ENCODE measurements at places on chromosomes 5 and 9.

DNA sequence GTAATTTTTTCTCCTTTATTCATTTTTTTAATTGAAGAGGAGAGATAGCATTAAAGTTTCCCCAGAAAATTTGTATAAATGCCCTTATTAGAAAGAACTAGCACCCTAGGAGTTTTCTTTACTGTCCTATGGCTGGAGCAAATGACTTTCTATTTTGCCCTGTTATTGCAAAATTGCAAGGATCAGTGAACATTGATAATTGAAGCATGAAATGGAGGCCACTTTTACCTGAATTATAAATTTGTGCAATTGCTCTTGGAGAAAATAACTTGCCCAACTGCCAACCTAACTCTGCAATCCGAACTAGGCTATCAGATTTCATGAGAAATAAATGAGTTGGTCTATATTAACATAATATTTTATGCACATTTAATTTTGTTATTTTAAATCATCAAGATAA lies 111.9 kb downstream of the MTRR start:
- DNase-seq: no peak

GRCh38 chr5:176737746-176738636 lies 72.4 kb upstream of the UNC5A start:
- DNase-seq: no peak

GRCh38 chr9:90998573-90998972 lies 197.0 kb downstream of the SYK start:
- DNase-seq: no peak

DNA sequence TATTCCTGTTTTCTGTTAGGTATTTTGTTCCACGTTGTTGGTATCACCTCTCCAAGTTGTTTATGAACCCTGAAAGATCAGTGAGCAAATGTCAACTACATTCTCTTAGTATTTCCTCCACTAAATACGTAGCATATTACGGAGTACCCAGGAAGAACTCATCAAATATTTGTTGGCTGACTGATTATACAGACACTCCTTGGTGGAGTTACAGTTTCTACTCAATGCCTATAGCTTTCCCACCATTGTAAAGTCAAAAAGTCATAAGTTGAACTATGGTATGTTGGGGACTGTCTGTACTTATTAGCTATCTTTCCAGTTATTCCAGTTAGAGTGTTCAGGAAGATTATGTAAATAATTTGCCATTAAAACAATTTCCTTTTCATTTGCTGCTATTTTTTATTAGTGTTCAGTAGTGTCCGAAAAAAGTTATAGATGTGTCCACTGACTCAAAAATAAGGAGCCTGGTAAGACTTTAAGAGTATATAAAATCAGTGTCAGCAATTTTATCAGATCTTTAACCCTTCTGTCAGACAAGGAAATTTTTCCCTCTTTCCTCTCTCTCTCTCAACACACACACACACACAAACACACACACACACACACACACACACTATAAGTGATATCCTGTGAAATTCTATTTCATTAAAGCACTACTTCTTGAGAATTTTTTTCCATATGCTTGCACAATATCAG lies 6.8 kb upstream of the APBA1 start:
- DNase-seq: no peak

- DNase-seq: no peak
Measured at GRCh38 chr5:80937584-80938356, 22.4 kb upstream of the RASGRF2 start.

DNA sequence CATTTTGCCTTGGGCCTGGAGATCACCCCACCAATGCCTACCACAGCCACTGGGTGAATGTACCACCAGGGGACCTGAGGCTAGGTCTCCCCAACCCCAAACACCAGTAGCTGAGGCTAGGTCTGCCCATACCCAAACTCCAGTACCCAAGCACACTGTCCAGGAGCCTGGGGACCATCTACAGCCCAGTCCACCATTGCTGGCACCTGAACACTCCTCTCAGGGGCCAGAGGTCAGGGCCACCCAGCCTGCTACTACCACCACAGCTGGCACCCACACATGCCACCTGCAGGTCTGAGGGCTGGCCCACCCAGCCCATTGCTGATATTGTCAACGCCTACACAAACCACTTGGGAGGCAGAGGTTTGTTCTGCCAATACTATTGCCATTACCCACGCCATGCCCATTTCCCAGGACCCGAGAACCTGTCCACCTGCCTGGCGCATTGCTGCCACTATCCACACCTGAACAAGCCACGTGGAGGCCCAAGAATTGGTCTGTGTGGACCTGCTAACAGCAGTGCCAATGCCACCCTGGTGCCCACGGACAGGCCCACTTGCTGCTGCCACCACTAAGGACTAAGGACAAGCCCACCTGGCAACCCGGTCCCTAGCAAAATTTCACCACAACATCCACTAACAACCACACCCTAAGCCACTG lies 59.2 kb downstream of the ZDHHC21 start:
- no peak for DNase-seq

GRCh38 chr9:112015149-112015548 lies 118.5 kb downstream of the UGCG start:
- no peak for DNase-seq

- DNase-seq: no peak
Measured at GRCh38 chr9:4614627-4615026, 47.5 kb upstream of the PLPP6 start.

- no peak for DNase-seq
Measured at GRCh38 chr5:168317096-168317520, 25.7 kb downstream of the WWC1 start.

GRCh38 chr9:70994582-70994981 lies 126.8 kb downstream of the TRPM3 start:
- no peak for DNase-seq

GRCh38 chr5:81216152-81216551 lies 17.0 kb upstream of the CKMT2 start:
- DNase-seq: no peak

GRCh38 chr5:78602400-78602799 lies 46.2 kb downstream of the LHFPL2 start:
- DNase-seq: no peak

GRCh38 chr5:101878190-101878589 lies 417.9 kb downstream of the SLCO4C1 start:
- DNase-seq: no peak

- DNase-seq: no peak
Measured at GRCh38 chr5:74266836-74267235, 373.7 kb downstream of the ENC1 start.

DNA sequence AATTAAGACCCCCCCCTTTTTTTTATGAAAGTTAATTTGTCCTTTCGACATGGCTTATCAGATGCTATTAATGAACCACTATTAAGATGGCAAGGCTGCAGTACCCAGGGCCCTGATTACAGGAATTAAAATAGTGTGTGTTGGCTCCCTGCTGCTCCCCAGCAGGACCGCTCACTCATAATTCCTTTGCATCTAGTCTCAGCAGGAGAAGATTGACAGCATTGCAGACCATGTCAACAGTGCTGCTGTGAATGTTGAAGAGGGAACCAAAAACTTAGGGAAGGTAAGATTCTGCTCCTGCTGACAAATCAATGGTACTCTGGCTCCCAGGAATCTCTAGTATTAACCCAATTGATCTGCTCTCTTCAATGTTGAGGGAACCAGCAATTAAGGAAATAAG lies 61.0 kb downstream of the STX17 start:
- DNase-seq: no peak

- no peak for DNase-seq
Measured at GRCh38 chr5:4028384-4028783, 432.8 kb downstream of the IRX1 start.
